ENCODE measurements at places on chromosomes 4 and X.

GRCh38 chrX:71910643-71910985 is at the start of gene NHSL2:
Gene NHSL2 (plus strand): TSS chrX:71910845.
- no peak for DNase-seq

GRCh38 chrX:55264816-55265215 is at the start of gene PAGE3:
Gene PAGE3 (minus strand): TSS chrX:55264916. CDS start chrX:55263903, 1,013 bp downstream.
- no peak for DNase-seq

- no peak for DNase-seq
Measured at GRCh38 chrX:5236096-5236495, 992.6 kb downstream of the NLGN4X start.

- DNase-seq: no peak
Measured at GRCh38 chr4:27350161-27350560, 489.5 kb downstream of the STIM2 start.

GRCh38 chr4:142265536-142265935 is 580.6 kb downstream of the INPP4B start:
- no peak for DNase-seq

DNA sequence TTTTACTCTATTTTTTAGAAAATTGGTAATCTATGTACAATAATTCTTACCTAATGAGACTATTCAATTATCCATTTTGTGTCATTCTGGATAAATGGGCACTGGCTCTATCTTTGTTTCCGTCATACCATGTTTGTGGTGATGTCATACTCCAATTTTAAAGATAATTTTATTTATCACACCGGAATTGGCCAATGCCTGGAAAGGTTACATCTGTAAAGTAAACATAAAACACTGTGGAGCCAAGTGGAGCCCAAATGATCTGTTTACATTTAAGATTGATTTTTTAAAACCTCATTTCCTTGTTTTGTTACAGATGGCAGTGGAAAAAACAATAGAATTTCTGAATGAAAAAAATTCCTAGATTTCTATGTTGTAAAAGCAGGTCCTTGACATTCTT is 120.2 kb upstream of the GPRIN3 start:
- no peak for DNase-seq

GRCh38 chr4:13289391-13289790 is 194.7 kb downstream of the RAB28 start:
- no peak for DNase-seq

GRCh38 chr4:7704625-7705024 is 235.0 kb downstream of the AFAP1 start:
- no peak for DNase-seq

DNA sequence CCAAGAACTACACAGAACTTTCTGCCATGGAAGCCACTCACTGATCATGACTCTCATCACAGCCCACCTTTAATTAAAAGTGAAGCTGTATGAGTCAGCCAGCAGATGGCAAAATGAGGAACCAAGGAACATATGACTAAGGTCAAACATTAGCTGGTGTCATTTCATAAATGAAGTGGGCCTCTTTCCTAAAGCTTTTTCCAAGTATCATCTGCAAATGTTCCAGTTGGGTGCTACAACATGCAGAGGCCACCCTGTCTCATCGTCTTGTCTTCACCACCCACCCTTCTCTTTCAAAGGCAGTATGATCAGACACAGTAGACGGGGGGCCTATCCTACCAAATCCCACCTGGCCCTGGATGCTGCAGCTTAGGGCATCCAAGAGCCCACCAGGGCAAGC is 9.2 kb upstream of the EOLA1 start:
- no peak for DNase-seq

GRCh38 chr4:60313611-60314178 is 886.4 kb upstream of the ADGRL3 start:
- no peak for DNase-seq

- DNase-seq: no peak
Measured at GRCh38 chrX:106249706-106250379, 81.7 kb downstream of the PWWP3B start.

- DNase-seq: no peak
Measured at GRCh38 chrX:152735101-152735500, 1.5 kb downstream of the MAGEA12 start.

DNA sequence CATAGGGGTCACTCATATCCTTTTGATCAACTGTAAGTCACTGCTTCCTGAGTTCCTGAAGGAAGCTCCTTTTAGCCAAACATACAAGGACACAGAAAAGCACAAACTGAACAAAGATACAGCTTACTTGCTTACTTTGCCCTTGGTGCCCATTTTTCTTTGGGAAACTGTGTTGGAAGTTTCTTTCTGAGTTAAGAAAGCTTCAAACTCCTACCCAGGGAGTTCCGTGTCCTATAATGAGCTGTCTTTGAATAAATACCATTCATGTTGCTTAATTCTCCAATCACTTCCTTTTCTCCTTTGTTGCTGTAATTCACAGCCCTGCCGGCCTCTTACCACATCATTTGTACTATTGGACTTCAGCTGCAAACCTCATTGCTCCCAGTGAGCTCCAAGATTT is at the start of gene ADH4:
TSS of gene ADH4 (minus strand) at position 228 of the 400 bp plus-strand sequence. CDS start at position 153, 75 bp downstream.
- no peak for DNase-seq

GRCh38 chr4:3011456-3012220 is 48.3 kb downstream of the GRK4 start:
- no peak for DNase-seq

DNA sequence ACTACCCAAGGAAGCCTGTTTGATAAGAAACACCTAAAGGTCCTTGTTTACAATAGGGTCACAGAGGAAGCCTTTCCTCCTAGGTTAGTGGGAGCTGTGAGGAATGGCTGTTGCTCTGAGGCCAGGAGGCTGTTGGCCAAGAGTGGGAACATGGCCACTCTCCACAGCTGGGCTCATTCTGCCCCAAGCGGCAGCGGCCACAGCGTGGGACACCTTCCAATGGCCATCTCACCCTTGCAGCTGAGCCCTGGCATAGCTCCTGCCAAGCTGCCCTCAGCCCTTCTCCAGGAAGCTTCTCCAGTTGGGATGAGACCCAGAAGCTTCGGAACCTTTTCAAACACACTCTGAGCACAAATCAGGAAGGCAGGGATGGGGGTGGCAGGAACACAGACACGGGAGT is 111.8 kb upstream of the MAP3K15 start:
- no peak for DNase-seq

DNA sequence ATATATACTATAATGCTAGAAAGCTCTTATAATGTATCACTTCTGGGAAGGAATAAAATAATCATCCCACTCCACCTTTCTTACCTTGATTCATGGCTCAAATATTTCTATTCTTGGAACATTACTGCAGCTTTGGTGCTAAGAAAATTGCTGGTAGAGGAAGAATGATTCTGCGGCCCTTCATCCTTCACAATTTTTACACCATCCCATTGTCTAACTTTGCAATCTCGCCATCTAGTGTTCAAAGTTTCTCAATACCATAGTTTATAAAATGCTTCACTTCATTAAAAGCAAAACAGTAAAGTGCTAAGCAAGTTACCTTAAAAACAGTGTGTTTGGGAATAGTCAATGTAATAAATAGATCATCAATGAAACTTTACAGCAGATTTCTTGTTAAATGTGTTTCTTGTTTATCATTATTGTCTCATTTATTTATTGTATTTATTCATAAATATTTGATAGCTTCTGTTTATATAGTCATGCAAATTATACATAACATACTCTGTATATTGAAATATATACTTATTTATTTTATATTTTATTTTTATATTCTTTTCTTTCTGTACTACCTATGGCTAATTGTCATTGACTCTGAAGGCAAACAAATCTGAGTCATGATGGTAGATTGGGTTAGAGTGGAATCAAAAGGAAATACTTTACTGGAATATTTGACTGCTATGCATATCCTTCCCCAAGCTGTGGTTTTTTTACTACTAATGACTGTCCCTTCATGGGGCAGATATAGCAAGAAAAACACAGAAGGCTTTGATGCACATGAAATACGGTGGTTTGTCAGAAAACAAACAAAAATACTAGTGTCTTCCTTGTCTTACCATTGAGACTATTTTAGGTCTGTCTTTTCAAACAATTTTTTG is 390.7 kb downstream of the MAPK10 start:
- no peak for DNase-seq

- no peak for DNase-seq
Measured at GRCh38 chr4:158670975-158671664, 567 bp downstream of the C4orf46 start.

DNA sequence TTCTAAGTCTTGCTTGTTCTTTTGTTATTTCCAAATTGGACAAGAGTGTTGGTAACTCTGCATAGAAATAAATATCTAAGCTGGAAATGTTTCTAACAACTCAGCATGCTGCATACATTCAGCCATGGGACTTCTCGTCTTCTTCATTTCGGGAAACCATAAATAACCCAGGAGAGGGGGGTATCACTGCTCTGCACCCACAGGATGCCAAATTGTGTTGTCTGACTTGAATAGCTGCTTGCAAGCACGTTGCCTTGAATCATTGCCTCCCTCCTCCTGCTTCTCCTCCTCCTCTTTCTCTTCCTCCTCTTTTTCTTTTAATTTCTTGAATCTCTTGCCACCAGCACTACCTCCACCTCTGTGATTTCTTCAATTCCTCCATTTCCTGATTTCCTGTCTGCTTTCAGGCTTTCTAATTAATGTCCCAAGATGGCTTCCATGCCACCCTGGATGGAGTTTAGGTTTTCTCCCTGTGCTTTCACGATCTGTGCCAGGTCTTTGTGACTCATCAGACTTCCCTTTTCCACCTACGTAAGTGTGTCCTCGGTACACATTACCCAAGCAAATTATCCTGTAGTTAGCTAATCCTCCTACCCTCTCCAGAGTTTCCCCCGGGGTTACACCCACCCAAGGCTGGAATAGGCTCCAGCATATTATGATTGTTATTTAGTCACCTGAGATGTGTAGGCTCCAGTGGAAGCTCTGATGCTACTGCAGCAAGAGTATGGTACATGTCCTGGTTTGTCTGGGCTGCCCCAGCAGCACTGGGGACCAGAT is 122.6 kb upstream of the VCX3B start:
- no peak for DNase-seq

GRCh38 chr4:42371305-42372252 is 25.7 kb upstream of the SHISA3 start:
- no peak for DNase-seq

DNA sequence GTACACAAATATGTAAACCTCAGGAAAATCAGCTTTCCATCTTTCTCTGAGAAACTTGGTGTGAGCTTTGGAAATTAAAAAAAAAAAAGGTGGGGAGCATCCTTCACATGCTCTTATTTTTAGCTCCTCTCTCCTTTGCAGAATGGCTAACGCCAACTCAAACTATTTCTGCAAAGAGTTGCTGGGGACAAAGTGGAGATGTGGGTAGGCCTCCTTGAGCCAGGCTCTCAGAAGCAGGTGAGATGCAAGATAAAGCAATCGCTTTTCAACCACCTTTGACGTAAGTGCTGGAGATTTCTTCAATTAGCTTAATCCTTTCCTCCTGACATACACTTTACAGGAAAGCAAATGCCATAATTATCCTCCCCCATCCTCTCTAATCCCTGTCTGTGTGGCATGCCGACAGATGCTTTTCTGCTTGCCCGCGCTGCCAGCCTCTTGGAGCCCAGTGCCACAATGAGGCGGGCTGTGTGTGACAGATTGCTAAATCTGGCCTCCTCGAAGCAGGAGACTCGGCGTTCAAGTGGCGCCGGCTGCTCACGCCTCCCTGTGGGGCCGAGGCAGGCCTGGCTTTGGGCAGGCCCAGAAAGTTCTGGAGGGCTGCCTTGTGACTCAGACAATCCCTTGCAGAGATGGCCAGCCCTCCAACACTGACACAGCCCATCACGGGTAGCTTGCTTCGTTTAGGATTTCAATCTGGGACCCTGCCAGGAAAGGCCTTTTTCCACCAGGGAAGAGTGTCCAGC is 64.9 kb upstream of the SOD3 start:
- no peak for DNase-seq

- no peak for DNase-seq
Measured at GRCh38 chr4:76624241-76624681, 189.2 kb downstream of the SHROOM3 start.

- DNase-seq: no peak
Measured at GRCh38 chrX:15269618-15270521, at the start of gene ASB9. Gene ASB9 (minus strand): TSS chrX:15270083. CDS start chrX:15269874, 209 bp downstream.

GRCh38 chrX:33190016-33190415 is 21.3 kb downstream of the DMD start:
- no peak for DNase-seq

GRCh38 chrX:33725535-33726210 is 406.4 kb downstream of the FAM47A start:
- no peak for DNase-seq

DNA sequence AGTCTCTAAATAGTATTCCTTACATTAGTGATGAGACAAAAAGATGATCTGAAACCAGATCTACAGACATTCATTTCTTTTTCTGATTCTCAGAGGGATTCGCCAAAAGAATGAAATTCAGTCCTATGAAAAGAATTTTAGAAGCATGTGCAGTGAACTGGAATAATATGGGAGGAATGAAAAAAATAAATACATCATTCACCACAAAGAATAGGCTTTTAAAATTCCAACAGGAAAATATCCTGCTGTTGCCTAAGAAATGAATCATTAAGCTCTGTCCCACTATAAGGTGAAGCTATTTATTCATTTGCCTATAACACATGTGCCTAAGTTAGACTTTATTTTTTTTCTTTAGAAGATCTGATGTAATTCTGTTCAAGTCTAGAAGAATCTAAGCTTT is 165.9 kb downstream of the IL15 start:
- DNase-seq: no peak

- DNase-seq: no peak
Measured at GRCh38 chr4:184958127-184958922, 60.0 kb upstream of the HELT start.
